ENCODE measurements at places on chromosomes 2 and 18. TPM values are rescaled to one million over a fixed set of nuclear protein-coding genes. Genes with fewer than 3 reads are reported as not detected.

GRCh38 chr2:148540022-148540421, 104.5 kb upstream of the EPC2 start:
- no peak for DNase-seq

GRCh38 chr2:42329736-42330135, 31.3 kb downstream of the COX7A2L start:
- DNase-seq, result no peak

DNA sequence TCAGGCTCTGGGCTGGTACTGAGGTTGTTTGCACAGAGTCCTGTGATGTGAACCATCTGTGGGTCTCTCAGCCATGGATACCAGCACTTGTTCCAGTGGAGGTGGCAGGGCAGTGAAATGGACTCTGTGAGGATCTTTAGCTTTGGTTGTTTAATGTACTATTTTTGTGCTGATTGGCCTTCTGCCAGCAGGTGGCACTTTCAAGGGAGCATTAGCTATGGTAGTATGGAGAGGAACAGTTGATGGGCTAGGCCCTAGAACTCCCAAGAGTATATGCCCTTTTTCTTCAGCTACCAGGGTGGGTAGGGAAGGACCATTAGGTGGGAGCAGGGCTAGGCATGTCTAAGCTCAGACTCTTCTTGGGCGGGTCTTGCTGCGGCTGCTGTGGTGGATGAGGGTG, 257.0 kb upstream of the GYPC start:
- DNase-seq, result no peak

The GALNT3 gene
- 7.5 TPM for polyA plus RNA-seq

The GAREM2 gene
- polyA plus RNA-seq, result 63.2 TPM

The TUBB8B gene
- 0.65 TPM for polyA plus RNA-seq

GRCh38 chr2:29182920-29183319, 67.7 kb downstream of the CLIP4 start:
- DNase-seq, result no peak

DNA sequence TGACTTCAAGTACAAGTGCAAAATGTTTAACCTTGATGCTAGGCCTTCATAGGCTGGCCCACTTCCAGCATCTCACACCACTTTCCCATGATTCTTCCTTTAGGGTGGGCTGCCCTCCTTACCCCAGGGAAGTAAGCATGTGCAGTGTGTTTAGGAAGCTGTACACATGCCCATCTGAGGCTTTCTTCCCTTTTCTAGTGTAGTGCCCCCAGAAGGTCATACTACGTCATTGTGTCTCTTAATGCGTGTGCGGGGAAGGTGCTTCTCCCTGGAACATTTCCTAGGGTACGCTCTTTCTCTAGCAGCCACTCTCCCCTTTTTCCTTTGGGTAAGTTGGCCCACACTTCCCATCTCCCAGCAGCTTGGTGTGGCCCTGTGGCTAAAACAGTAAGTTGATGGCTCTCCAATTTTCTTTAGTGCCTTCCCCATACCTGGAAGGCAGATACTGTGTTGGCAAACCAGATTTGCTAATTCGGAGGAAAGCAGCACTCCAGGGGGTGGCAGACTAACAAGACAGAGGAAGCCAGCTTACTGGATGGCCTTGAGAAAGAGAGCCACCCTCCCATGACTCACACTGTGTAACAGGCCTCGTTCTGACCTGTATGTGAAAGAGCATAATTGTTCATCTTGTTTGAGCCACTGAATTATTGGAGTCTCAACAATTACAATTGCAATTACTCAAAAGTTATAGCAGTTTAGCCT, 1.1 kb upstream of the SULT6B1 start:
- DNase-seq, result no peak

DNA sequence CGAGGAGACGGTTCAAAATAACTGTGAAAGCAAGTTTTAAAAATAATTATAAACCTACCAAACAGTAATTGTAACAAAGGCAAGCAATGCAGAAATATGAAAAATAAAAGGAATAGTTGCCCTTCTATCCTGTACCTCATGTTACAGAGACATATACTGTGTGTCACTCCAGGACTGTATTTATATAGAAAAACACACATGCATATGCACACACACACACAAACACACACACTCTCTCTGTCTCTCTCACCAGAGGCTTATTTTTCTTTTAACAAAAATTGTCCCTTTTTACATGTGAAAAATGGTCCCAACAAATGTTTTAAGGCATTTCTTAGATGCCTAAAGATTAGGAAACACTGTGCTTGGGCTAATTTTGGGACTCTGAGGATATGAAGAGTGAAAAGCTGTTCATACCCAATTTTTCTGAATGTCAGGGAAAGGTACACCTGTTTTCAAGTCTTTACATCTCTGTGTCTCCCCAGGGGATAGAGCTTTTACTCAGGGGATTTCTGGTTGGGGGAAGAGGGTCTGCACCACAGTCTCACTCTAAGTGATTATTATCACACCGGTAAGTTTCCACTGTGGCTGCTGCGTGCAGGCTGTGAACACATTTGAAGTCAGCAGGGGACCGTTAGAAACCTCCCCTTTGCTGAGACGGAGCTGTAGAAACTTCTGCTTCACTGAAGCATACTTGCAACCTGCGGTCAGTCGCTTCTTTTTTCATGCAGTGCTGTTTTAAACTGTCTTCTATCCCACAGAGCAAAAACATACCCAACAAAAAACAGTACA, 51.4 kb upstream of the SPAG16 start:
- peak; percentile 29 for DNase-seq

Data from spinal cord (tissue), 10 donors.